Activated CD8-positive, alpha-beta memory T cell treated with anti-CD3 and anti-CD28 coated beads for 24 hours (primary cell): ENCODE measurements at places on chromosomes 7 and 10.

DNA sequence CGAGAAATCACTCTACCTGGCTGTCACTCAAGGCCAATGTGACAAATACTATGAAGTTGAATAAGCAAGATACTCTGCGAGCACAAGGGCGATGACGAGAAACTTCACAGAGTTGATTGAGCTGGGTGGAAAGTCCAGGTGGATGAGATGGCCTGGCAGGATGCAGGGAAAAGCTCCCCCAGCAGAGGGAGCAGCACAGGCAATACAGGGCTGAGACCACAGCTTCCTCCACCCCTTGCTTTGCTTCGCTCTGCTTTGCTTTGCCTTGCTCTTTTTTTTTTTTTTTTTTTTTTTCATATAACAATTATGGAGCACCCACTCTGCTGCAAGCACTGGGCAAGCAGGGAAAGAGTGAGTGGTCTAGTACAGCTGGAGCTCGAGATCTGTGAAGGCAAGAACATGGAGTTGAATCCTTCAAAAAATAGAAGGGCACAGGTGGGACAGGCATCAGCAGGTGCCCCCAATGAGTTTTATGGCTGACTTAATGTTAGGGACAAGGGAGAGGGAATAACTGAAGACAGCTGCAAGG lies 88.3 kb downstream of the CABCOCO1 start:
- DNase-seq: peak; percentile 82

- DNase-seq: no peak
These were observed 31.8 kb downstream of the GSTO2 start for GRCh38 chr10:104300736-104301292.

GRCh38 chr10:131833446-131834080 lies 67.2 kb upstream of the PPP2R2D start:
- DNase-seq: no peak

GRCh38 chr7:15461576-15461975 lies 100.2 kb downstream of the AGMO start:
- no peak for DNase-seq

GRCh38 chr7:153406486-153406872 lies 645.7 kb upstream of the DPP6 start:
- no peak for DNase-seq
